ENCODE measurements at places on chromosomes 1 and 21.

GRCh38 chr1:217647791-217648190 is 16.6 kb downstream of the SPATA17 start:
- DNase-seq: no peak

DNA sequence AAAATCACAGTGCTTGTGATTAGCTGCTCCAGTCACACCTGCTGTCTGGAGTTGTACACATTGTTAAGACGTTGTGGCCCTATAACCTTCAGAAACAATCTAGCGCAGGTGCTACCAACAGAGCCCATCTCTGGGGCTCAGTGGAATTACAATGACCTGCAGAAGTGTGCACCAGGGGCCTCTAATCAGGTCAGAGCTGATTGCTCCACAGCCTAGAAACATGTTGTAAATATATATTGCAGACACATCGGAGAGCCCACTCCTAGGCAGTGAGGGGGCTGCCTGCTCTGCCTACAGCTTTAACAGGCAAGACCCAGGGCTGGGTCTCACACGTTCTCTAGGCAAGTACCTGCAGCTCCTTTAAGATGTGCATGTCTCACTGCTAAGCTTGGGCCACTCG is 302.0 kb downstream of the SIPA1L2 start:
- DNase-seq: no peak

DNA sequence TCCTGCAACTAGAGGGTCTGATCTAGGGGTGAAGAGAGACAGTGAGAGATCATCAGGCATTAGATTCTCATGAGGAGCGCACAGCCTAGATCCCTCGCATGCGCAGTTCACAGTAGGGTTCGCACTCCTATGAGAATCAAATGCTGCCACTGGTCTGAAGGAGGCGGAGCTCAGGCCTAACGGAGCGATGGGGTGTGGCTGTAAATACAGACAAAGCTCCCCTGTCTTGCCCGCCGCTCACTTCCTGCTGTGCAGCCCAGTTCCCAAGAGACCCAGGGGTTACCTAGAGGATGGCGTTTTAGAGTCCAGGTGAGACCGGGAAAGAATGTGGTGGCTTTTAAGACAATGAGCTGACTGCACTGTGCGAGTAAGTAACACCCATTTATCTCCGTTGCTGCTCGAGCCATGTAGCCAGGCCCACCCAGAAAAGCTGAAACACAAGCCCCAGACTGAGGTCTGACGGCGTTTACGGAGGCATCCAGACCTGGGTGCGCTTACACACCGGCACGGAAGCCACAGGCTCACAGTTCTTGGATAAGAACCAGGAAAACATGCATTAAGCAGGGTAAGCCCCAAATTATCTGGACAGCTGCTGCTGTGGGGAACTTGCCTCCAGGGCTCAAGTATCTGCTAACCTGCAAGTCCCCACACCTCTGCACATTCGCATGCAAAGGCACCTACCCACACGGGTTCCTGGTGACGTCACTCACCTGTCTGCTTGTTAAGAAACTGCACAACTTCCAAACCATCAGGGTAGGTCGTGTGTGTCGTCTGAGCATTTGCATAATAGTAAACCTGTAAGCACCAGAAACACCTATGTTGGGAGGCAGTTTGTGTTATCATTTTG is 12.5 kb downstream of the TCP10L start:
- no peak for DNase-seq

DNA sequence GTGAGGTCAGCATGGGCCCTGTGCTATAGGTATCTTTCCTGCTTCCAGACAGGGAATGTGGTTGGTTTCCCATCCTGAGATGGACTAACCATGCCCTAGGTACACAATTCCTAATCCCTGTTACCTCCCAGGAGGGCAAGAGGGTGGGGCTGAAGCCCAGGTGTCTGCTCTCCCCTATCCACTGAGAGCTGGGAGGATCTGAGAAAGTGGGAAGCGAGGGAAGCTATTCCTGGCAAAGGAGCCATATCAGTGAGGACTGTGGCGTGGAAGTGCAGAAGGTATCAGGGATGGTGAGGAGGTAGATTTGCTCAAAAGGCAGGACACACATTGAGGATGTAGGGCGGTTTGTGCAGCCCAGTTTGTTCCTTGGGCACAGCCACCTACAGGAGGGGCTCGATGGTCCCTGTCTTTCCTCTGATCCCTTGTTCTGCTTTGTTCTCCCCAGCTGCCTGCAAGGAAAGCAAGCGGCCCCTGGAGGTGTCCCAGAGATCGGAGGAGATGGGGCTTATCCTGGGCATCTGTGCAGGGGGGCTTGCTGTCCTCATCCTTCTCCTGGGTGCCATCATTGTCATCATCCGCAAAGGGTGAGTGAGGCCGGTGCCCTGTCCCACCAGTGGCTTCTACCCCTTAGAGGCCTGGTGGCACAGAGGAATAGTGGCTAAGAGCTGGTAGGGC is 48.1 kb downstream of the PTPRU start:
- DNase-seq: no peak

DNA sequence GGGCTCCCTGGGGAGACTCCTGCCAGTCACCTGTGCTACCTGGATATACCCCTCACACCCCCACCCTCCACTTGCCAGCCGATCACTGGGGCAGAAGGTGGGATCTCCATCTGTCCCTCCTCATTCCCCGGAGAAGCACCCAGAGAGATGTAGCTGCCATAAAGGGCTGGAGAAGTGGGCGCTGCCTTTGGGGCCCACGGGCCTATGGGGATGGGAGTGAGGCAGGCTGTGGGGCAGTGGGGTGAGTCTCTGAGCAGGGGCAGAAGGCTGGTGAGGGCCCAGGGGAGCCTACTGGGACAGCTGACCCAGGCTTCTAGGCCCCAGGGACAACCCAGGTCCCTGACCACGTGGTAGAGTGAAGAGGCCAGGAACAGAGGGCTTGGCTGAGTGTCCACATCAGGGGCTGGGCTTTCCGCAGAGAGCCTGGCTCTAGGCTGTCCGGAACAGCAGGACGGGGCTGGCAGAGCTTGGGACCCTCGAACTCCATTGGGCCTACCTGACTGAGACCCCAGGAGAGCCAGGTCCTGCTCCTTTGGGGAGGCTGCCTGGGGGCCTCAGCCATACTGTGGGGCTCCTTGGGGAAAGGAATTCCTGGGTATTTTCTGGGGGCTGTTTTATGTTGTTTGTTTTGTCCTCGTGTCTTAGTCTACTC is 205.9 kb upstream of the VAMP3 start:
- no peak for DNase-seq

DNA sequence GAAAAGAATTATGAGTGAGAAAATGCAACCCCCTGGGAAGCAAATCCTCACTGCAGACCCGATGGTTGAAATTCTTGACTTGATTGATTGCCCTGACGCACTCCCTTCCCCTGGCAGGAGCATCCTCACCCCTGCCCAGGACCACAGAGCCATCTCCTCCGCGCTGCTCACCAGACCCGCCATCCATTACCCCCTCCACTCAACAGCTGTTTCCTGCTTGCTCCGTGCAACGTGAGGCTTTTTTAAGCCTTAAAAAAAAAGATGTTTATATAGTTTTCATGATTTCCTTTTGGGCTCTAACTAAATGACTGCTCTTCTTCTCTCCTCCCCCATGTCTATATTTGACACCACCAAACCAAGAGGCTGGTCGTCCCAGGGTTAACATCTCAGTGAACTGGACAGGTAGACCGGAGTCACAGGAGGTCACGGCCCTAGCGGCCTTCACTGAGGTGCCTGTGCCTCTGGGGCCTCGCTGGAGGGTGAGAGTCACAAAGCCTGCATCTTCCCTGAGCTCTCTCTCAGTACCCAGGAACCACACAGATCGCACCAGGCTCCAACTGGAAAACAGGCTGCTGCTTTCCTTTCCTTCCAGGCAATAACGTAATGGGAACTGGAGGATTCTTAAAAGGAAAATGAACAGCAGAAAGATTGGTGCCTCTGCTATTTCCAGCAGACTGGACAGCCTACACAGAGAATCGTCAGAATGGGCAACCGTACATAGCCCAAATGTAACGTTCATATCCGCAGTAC is 49.8 kb downstream of the ZBTB18 start:
- DNase-seq: no peak

GRCh38 chr21:44974676-44975075 is 34.8 kb downstream of the SLX9 start:
- DNase-seq: no peak

GRCh38 chr1:66433611-66434010 is 100.3 kb upstream of the SGIP1 start:
- no peak for DNase-seq

DNA sequence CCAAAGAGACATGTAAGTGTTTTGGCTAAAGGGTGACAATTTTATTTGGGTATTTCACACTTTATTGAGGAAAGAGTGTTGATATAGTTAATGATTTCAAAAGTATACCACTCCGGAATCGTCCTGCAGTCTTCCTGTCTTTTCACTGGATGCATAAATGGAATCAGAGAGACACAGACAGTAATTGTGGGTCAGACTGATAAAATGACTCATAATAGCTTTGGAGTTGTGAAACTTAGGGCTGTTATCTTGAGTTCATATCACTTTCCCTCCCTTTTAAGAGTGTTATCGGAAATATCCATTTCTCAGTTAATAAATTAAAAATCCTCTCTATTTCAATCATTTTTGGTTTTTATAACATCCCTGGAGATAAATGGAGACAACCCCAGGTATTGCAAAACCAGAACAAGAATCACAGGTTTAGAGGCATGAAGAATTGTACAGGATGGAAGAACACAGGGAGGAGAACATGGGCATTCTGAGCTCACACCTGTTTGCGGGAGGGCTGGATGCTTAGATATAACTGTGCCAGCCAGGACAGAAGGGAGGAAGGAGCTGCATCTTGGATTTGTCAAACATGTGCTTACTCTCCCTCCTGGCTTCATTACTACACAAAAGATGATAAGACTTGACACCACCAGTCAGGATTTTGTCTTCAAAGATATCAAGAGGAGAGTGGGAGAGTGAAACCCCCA is 185.4 kb downstream of the LMO4 start:
- no peak for DNase-seq

DNA sequence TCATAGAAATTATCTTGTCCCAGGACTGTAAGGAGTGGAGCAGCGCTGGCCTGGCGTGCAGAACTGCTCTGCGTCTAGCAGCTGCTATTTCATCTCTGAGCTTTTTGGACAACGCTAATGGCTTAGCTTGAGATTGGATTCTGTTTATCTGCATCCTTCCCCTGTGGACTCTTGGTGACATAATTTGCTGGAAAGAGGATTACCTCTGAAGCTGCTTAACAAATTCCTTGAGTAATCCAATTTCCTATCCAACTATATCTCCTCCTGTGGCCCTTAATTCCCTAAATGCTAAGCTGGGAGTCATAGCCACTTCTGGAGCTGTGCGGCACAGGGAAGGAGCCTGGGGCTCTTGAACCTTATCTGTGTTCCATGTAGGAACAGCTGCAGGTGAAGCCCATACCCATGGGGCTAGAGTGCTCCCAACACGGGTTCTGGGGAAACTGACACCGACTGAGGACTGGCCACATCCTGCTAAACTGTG is 43.2 kb downstream of the IL6R start:
- DNase-seq: no peak

DNA sequence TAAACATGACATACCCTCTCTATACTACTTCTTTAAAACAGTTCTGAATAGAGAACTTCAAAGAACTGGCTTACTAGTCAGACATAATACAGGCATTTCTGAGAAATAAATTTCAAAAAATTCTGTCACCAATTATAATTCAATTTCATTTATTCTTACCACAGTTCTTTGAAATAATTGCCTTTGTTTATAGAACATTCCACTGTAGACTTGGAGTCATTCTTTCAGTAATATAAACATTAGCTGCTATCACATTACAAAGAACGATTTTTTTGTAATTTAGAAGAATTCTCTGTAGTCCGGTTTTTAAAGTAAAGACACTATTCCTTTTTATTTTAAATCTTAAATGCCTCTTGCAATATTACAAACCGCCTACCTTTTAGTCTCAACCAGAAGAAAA is 146.4 kb upstream of the COL11A1 start:
- DNase-seq: no peak

DNA sequence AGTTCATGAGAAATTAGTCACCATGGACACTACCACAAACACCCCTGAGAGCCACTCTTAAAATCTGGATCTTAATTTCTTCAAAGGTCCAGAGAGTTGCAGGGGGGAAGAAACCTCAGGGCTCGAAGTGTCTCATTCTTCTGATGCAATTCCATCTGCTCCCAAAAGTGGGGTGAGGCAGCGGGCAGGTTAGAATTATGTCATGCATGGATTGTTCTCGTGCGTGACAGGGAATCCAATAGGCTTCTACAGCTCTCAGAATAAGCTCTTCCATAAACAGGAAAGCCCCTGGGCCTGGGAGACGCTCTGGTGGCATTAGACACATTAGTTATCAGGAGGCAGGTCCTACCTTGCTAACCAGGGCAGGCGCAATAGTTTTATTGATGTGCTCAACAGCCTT is 8.4 kb downstream of the ENO1 start:
- DNase-seq: no peak

Data from stimulated activated CD4-positive, alpha-beta T cell treated with anti-CD3 and anti-CD28 coated beads, Interleukin-12 subunit alpha, Interleukin-12 subunit beta, amount 100 ng/mL, for 24 hours (primary cell).